ENCODE measurements at places on chromosomes 13 and 19.

DNA sequence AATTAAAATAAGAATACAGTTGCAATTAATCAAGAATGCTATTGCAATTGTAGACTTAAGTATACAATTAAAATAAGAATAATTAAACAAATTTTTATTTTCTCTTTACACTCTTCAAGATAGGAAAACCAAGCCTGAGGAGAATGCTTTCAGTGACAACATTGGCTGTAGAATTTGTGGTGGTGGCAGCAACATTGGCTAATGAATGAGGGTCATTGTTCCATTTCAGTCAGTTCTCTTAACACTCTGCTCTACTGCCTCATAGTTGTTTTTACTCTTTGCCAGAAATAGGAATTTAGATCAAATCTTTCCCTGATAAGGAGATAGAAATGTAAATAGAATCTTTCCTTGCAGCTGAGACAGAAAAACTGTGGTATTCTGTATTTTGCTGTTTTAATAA is 391.6 kb downstream of the PCDH20 start:
- no peak for DNase-seq

DNA sequence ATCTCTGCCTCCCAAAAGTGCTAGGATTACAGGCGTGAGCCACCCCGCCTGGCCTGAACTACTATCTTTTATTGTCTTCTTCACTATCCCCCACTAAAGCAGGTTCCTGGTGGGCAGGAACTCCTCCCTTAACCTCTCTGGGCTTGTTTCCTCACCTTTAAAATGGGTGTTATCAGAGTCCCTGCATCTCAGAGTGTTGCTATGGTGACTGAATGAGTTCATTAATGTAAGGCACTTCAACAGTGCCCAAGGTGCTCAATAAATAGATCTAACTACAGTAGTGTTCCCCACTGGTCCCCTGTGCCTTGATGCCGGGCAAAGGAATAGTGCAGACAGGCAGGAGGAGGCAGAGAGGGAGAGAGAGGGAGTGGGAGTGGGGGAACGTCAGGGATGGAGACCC is 20.5 kb downstream of the CCDC97 start:
- DNase-seq: no peak

- DNase-seq: no peak
Observed at GRCh38 chr13:66821551-66821950, 408.6 kb downstream of the PCDH9 start.

DNA sequence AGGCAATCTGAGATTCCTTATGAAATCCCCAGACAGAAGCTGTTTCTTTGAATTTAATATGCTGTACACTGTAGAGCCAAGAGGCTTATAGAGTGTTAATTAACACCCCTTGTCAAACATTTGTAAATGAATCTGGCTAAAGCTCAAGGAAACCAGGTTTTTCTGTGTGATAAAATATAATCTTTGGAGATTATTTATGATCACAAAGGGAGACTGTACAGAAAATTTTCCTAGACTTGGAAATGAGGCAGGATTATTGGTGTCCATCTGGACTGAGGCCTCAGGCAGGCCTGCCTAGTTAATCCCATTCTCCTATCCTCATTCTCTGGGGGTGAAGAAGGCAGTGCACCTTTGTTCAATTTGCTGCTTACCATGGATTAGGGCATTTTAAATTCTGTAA is 17.8 kb downstream of the KL start:
- DNase-seq: no peak

DNA sequence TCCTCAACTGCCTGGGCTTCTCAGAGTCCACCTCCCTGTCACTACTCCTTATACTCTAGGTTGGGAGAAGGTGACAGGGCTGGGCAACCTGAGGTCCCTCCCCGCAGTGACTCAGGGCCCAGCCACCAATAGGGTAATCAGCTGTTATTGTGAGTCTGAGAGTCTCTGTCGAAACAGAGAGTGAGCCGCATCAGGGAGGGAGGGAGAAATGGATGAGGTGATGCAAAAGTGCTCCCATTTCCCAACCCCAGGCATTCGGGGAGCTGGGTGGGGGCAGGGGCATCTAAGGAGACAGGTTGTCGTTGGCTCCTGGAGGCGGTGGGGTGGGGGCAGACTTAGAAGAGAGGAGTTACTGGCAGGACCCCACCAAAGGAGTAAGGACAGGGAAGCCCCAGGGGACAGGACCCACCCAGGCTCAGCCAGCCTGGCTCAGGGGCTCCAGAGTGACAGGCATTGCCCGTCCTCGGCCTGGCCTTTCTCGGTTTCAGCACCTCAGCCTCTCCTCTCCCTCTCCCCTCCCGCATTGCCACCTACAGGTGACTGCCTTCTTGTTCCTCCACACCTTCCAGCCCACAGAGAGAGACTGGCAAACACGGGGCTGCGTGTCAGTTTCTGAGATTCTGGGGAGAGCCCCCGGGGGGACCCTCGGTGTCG is at the start of gene DMKN:
TSS of gene DMKN (minus strand) at position 22 of the 654 bp plus-strand sequence. CDS start 174 bp downstream, outside the sequence.
- DNase-seq: no peak

GRCh38 chr13:74206061-74206561 is 71.9 kb upstream of the KLF12 start:
- no peak for DNase-seq

DNA sequence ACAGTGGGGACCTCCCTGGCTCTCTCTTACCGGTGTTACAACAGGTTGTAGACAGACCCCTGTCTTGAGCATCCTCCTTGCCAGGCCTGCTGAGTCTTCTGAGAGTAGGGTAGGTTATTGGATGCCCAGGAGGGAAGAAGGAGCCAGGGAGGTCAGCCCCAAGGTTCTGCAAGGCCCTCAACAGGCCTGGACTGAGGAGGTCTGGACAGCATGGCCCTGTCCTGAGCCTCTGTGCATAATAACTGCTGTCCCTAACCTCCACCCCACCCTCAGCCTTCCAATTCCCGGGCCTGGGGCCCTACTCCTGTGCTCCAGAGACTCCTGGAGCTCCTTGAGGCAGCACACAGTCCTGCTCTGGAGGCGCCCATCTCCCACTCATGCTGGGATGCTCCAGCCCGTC is 336 bp downstream of the CD22 start:
- DNase-seq: no peak

GRCh38 chr13:106573868-106574267 is 5.9 kb upstream of the ARGLU1 start:
- DNase-seq: no peak

DNA sequence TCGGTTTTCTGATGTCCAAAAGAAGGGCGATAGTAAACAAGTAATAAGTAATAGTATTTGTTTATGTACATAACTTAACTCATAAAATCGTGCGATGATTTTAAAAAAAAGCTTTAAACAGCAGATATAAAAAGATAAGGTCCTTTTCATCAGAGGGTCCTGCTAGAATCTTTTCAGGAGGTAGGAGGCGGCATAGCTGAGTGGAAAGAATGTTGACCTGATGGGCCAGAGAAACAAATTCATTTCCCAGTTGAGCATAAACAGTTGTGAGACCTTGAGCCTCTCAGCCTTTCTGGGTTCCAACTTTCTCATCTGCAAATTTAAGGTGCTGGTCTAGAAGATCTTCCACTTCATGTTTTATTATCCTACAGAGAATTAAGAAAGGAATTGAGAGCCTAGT is 173.5 kb downstream of the LACC1 start:
- no peak for DNase-seq

DNA sequence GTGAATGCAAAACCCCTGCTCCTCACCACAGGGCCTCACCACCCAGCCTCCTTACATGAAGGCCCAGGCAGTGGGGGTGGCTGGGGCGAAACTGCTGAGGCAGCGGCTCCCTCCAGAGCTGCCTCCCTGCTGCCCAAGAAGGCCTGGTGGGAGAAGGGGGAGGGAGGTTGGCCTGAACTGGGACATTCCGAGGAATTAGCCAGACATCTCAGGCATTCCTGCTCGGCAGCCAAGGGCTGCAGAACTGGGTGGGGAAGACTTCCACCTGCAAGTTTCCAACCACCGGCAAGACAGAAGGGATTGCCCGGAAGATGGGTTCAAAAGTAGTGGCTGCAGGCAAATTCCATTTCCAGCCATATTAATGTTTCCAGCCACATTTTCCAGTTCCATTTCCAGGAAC is 2.3 kb upstream of the PSPN start:
- no peak for DNase-seq

DNA sequence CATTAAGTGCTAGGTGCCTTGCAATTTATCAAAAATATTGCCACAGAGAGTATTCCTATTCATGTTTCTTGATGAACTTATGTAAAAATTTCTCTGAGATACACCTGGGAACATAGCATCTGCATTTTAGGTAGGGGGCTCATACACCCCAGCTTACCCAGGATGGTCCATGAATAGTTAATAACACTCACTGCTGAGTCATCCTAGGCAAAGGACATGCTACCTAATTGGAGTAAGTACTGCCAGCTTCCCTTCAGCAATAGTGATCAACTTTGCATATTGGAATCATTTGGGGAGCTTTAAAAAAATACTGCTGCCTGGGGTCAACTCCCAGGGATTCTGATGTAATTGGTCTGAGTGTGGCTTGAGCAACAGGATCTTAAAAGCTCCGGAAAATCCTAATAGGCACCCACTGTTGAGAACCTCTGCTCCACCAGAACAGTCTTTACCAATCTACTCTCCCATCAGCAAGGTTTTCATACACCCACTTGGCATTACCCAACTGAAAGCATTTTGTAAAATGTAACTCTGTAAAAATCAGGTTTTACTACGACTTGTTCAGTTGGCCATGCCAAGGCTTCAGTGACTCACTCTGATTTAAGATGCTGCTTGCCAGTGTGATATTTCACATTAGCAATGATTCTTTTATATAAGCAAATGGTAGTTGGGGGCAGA is 67.2 kb upstream of the FNDC3A start:
- DNase-seq: no peak

DNA sequence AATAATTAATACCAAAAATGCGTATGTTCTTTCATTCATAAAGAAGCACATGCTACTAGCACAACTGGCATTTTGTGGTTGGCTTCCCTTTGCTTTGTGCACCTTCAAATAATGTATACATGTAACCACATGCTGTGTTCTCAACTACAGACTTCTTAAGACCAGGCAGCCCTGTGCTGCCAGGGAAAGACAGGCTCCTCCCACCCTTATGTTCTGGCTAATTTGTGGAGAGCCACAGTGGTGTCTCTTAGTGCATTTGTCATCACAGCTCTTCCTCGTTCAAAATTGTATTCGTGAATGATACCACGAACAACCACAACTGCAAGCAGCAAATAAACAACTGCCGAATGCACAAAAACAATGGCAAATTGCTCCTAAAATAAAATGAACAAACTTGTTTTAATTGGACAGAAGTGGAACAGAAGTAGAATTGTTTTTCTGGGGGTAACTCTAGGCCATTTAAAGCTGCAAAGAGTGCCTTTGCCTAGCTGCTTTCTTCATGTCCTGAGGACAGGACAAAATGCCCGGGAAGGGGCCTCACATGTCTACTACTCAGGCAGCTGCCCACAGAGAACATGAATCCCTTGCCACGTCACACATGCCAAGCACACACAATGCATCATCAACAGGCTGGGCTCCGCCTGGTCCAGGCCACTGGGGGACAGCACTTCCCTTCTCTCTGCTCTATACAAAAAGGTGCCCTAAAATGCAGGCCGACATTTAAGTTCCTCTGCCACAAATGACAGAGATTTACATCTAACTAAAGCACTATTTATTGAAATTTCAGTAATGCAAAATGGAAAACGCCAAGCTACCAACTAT is 21.7 kb downstream of the IRS2 start:
- DNase-seq: no peak

DNA sequence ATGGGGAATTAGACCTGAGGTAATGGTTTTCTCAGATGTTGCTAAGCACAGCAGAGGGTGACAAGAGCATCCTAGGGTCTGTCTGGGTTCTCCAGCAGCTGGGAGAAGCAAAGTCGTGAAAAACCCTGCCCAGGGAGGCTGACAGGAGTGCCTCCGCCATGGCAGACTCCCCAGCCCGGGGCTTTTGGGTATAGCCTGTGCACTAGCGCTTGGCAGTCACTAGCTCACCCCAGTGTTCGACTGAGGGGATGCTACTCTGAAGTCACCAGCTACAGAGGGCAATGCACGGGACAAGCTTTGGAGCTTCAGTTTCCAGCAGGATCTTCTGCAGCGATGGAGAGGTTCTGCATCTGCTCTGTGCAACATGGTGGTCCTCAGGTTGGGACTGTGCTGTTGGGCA is 87.5 kb downstream of the ING1 start:
- DNase-seq: no peak

- no peak for DNase-seq
Observed at GRCh38 chr19:43798546-43799409, 3.5 kb downstream of the LYPD5 start.

DNA sequence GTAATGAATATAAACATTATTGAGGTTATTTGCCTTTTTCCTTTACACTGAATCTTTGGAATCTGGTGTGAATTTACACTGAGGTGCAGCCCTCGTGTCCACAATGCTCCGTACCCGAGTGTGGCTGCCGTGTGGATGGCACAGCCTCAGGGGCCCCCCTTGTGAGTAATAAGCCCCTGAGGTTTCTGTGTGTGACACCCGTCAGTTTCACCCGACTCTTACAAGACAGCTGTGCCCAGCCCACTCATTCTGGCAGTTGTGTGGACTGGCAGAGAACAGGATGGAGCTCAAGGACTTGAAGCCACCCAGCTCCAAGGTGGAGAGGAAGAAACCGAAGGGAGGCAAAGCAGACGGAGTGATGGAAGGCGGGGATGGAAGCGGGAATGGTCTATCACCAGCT is 7.8 kb downstream of the PROZ start:
- no peak for DNase-seq

DNA sequence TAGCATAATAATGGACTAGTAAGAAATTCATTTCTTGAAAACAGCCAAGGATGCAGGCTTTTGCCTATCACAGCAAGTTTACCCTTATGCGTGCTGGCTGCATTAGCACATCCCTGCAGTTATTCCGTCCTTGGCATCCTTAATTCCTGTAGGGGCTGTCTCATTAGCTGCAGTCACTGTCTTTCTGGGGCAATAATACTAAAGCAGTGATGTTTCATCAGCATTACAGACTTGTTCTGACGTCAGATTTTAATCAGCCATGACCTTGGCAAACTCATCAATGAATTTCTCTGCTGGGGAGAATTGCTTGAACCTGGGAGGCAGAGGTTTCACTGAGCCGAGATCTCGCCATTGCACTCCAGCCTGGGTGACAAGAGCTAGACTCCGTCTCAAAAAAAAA is 103.7 kb downstream of the RXFP2 start:
- DNase-seq: no peak

GRCh38 chr13:80823472-80823871 is 482.5 kb upstream of the SPRY2 start:
- DNase-seq: no peak

DNA sequence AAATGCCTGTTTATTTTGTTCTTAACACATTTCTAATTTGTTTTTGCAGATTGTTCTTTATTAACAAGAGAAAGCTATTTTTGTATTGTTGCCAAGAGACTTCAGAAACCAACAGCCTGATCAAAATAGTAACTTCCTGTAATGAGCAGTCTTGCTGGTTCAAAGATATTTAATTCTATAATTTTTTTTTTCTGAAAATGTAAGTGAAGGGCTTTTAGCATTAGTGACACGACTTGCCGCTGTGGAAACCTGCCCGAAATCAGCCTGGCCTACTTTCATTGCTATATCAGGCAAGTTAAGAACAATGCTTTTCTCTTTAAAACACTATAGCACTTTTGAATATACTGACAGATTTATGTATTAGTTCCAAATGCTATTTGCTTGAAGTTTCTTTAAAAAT is 374.3 kb downstream of the EFNB2 start:
- DNase-seq: no peak

All from omental fat pad (tissue), 4 donors.